ENCODE measurements at places on chromosomes 16 and 17.

DNA sequence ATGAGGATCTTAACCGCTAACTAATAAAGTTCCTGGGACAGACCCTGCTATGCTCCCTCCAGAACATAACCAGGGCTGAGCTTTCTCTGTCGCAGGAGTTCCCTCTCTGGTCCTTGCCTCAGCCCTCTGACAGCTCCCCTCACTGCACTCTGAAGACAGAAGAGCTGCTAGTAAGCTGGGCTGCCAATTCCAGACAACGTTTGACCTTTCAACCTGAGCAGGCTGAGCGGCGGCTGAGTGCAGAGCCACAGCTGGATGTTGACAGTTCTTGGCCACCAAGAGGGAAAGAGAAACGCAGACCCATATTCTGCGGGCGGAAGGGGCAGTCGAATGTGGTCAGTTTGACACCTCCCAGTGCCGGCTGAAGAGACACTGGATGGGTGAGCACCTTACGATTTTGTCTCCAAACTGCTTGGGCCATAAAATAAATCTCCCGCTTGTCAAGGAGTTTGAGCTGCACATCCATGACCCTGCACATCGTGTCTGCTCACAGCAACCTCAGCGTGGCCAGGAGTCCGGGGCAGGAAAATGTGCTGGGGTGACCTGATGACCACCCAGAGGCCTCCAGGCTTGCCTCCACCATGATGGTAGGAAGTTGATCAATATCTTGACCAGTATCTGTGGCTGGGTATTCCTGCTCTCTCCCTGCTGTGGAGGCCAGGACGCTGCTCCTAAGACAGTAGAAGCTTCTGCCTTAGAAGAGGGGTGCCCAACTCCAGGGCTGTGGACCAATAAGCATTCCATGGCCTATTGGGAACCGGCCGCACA lies 209.2 kb downstream of the PARN start:
- no peak for DNase-seq

- DNase-seq, result no peak
Observed at GRCh38 chr17:15398736-15399331, 57.4 kb upstream of the TEKT3 start.

- peak; percentile 31 for DNase-seq
Observed at GRCh38 chr17:53150101-53150698, 672.5 kb upstream of the KIF2B start.

- DNase-seq, result peak; percentile 61
Observed at GRCh38 chr16:67528222-67528869, at the start of gene RIPOR1. TSS of gene RIPOR1 (plus strand) at chr16:67528829. CDS start at chr16:67538447, 9,618 bp downstream.

GRCh38 chr17:54452666-54453348 lies 447.8 kb upstream of the TOM1L1 start:
- no peak for DNase-seq

- no peak for DNase-seq
Observed at GRCh38 chr17:5446786-5447185, 7.8 kb upstream of the C1QBP start.

DNA sequence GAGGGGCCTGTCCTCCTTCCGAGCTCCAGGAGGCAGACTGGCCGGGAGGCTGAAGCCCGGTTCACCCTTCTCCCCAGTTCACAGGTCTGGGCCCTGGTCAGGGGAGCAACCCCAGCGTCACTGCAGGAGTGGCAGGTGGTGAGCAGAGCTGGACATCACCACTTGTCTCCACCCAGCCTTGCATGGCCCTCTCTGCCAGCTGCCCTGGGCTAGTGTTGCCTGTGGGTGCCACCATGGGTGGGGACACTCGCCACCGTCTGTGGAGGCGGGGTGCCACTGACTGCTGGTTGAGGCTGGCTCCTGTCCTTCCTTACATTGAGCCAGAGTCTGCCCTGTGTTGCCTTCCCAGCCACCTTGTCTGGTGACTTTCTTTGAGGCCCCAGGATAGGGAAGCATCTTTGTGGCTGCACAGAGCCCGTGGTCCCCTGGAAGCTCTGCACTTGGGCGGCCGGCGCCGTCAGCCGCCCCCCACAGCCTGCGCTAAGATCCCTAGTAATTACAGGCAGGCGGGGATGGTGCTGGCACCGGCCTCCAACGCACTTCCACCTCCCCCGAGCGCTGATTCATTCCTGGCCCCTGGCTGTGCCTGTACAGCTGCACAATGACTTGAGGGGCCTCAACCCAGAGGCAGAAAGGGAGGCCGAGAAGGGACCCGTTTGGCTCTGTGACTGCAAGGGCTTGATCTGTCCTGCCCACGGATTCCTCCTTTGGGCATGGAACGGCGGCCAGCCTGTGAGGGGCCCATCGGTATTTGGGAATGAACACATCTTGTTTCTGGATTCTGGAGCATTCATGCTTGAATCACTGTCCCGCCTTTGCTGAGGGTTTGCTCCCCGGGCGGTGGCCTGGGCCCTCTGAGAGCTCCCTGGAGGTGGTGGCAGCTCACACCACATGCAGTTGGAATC lies 5.2 kb downstream of the BAIAP2 start:
- DNase-seq, result no peak

GRCh38 chr16:82972331-82972919 lies 345.7 kb downstream of the CDH13 start:
- DNase-seq, result no peak

DNA sequence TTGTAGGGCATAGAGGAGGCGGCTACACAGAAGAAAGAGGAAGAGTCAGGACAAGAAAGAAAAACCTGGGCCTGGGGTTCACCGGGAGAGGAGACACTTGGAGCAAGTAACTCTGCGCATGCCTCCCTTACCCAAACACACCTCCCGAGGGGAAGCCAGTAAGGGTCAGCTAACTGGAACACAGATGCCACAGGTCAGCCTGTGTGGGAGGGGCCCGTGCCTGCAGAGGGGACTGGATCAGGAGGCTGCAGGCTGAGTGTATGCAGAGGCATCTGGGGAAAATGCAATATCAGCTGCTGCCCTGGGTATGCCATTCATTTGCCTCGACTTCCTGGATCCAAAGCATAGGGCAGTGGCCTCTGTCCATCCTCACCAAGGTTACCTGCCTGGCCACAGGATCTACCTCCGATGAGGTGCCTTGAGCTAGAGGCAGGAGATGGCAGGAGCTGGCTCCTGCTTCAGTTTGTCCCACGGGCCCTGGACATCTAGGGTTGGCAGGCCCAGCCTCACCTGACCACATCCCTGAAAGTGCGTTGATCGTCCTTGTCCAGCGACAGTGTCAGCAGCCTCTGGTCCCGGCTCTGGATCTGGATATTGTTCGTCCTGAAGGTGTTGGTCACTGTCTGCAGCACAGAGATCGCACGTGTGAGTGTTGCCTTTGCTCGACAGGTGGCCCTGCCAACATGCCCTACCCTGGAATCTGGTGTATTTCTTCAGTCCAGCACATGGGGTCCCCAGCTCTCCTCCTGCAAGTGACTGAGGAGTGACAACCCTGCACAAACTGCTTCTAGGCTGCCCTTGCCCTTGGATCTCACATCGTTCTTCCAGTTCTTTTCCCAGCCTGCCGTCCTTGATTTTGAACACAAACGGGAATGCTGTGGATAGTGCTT lies 4.6 kb upstream of the MFSD6L start:
- DNase-seq, result peak; percentile 66

- DNase-seq, result no peak
Observed at GRCh38 chr17:65598746-65599145, 37.3 kb upstream of the AXIN2 start.

- DNase-seq, result no peak
Observed at GRCh38 chr17:21272250-21272649, 12.3 kb upstream of the MAP2K3 start.

DNA sequence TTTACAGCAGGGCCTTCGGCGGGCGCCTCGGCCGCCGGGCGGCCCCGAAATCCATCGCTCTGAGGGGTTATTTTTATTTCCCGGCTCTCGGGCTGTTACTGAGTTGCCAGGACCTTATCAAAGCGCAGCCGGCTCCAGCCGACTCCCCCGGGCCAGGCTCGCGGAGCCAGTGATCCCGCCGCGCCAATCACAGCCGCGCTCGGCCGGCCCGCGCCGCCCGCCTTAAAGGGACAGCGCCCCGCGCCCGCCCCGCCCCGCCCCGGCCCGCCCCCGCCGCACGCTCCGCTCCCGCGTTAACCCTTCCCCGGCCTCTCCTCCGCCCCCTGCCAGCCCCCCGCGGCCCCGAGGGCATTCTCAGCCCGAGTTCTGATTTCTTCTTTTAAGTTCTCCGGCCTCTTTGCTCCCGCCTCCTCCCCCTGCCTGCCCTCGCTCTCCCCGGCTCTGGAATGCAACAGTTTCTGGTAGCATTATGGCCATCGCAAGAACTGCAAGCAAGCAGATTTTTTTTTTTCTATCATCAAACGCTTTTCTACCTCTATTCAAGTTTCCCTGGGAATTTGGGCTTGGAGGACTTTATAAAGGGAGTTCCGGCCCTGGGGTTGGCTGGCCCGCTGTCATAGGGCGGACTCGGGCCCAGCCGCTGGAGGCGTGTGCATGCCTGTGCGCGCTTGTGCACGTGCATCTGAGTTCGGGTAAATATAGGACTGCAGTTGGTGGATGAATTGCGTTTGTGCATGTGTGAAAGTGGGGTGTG lies at the start of gene AXIN2:
TSS of gene AXIN2 (minus strand) at position 197 of the 754 bp plus-strand sequence. CDS start 3,028 bp downstream, outside the sequence.
- DNase-seq, result peak; percentile 98

DNA sequence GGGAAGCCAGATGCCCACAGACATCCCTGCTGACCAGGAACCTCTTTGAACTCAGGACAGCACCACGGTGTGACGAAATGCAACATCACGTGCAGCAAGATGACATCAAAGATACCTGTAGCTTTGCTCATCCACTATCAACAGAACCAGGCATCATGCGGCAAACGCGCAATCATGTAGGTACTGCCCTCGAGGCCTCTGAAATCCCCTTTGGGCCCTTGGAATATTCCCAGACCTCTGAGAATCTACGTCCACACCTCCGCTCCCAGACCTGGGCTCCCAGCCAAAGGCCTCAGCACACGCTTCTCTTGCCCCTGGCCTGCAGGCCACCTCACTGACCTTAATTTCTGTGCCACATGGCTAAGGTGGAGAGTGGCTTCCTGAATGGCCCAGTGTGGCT lies 7.3 kb downstream of the CX3CL1 start:
- DNase-seq, result no peak

- peak; percentile 42 for DNase-seq
Observed at GRCh38 chr17:26818736-26819135, 475.2 kb upstream of the WSB1 start.

DNA sequence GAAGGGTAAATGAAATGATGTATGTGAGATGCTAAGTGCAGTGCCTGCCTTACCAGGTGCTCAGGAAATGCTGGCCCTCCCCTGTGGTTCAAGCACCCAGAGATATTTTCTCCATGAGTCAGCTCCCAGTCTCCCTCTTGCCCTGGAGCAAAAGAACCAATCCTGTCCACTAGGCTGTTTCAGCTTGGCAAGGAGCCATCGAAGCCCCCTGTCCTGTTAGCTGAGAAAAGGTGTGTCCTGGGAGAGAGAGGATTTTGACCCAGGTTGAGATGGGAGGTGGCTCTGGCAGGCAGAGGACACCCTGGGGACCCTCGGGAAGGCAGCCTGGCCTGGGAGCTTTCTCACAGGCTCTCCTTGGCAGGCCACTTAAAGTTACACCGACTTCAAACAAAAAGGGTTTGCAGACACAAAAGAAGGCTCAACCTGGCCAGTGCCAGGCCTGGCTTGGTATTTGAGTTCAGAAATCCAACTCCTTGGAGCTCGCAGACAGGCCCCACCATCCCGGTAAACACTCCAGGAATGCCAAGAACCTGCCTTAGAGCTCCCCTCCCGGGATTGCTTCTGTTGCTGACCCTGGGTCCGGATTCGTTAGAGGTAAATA lies 29.6 kb downstream of the NTN1 start:
- peak; percentile 89 for DNase-seq

DNA sequence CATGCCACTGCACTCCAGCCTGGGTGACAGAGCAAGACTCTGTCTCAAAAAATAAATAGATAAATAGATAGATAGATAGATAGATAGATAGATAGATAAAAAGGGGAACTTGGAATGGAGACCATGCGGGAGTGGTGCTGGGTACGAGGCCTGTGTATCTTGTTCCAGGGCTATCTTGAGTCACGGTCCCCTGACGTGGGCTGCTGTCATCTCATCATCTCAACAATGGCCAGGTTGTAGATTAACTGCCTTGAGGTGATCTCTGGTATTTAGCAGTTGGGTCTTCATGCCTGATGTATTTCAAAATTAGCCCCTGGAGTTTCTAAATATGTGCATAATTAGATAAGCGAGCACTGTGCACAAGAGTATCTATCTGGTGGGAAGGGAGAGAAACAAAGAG lies 212.1 kb downstream of the CDRT15L2 start:
- no peak for DNase-seq

- DNase-seq, result no peak
Observed at GRCh38 chr16:3355589-3355988, at the start of gene OR2C1. TSS of gene OR2C1 (plus strand) at chr16:3355889. CDS start at chr16:3355941, 52 bp downstream.

DNA sequence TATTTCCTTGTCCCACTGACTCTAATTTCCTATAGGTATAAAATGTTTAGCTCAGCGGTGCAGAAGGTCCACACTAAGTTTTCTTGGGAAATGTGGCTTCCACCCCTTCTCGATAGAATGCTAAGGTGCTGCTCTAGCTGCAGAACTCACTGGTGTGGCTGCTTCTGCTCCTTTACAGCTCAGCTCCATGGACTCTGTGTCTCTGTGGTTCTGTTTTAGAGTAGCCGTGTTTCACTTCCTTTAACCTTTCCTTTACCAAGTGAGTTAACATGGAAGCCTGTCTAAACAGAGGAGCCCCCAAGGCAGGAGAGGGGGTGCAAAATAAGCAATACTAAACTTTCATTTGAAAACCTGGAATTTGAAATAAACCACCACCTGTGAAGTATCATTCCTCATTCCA lies 65.3 kb downstream of the SPECC1 start:
- no peak for DNase-seq

DNA sequence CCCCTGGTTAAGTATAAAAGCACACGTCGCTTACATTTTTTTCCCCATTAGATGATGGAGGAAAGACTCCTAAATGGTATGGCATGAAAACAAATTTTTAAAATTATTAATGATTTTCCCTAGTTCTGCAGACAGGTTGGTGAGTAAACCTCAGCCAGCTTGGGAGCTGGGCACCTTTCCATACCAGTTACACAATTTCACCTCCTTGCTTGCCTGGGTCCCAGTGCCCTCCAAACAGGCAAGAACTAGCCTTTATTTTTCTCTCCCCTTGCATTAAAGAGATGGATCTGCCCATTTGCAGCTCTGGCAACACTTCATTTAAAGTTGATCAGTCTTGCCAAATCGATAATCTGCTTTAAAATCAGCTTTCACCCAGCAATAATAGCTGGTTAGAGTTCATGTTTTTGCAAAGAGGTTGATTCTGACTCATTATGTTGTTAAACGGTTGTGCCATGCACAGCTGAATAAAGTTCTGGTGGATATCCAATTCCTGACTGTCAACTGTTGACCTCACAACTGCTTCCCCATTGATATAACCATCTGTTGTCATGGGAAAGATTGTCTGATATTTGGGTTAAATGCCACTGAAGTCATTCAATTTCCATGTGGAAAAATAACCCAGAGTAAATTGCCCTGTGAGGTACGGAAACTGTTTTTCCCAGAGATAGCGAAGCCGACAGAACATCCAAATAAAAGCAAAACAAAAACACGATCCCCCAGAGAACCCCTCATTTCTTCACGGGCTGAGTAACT lies 1.3 kb downstream of the C17orf58 start:
- no peak for DNase-seq
